ENCODE measurements at places on chromosomes 7 and 10.
A peak's percentile ranks its signal among the peaks of the same experiment; 100 is the strongest.

DNA sequence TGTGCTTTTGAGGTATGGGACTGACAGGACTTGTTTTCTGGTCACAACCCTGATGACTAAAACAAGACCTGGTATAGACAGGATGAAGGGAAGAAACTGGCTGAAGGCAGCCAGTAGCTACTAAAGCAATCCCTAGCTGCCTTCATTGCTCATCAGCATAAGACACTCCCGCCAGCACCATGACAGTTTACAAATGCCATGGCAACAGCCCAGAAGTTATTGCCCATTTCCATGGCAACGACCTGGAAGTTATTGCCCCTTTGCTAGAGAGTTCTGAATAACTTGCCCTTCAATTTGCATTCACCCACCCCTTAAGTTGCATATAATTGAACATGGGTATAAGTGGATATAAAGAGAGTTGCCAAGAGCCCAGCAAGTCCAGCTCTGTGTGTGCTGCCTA lies 169.6 kb upstream of the FAM171A1 start:
- no peak for DNase-seq

GRCh38 chr10:108631332-108631731 lies 1292.0 kb downstream of the XPNPEP1 start:
- DNase-seq, result no peak

- DNase-seq, result peak; percentile 42
These were observed 91.4 kb downstream of the PPP1R3C start for GRCh38 chr10:91541481-91541880.

- DNase-seq, result no peak
These were observed 154.0 kb downstream of the CAMK1D start for GRCh38 chr10:12503311-12503710.

GRCh38 chr10:29131952-29132547 lies 156.8 kb upstream of the LYZL1 start:
- DNase-seq, result peak; percentile 55

GRCh38 chr7:101860316-101861217 lies 43.1 kb downstream of the CUX1 start:
- DNase-seq, result no peak

DNA sequence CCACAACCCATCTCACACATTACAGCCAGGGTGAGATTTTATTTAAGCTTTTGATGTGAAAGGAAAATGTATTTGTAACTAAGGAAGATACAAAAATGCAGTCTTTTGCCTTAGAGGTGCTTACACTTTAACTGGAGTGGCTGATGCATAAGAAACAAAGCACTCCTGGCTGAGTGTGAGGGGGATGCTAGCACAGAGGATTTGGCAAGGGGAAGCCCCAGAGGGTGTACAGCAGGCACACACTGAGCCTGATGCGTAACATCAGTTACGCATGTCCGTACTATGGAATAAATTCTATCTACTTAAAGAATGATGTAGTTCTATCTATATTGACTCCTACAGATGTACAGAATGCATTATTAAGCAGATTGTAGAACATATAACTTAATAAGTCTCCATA lies 17.8 kb downstream of the GIMAP8 start:
- DNase-seq, result no peak

- DNase-seq, result no peak
These were observed 202.6 kb upstream of the PPP2R2D start for GRCh38 chr10:131698232-131698631.

DNA sequence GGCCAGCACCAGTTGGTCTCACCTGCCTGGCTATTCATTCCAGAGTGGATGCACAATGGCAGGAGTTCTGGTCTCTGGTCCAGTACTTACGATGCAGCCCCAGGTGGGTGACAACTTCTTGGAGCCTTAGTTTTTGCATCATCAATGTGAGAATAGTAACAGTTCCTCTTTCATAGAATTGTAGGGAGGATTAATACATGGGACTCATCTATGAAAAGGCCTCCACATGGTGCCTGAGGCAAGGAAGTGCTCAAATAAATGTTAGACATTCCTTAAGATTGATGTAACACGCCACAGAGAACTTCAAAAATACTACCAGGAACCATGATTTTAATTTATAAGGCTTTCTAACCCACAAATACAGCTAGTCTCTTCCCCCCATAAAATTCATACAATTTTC lies 120.1 kb upstream of the CHST15 start:
- peak; percentile 55 for DNase-seq

GRCh38 chr7:35694161-35694783 lies 663 bp downstream of the HERPUD2 start:
- peak; percentile 48 for DNase-seq

DNA sequence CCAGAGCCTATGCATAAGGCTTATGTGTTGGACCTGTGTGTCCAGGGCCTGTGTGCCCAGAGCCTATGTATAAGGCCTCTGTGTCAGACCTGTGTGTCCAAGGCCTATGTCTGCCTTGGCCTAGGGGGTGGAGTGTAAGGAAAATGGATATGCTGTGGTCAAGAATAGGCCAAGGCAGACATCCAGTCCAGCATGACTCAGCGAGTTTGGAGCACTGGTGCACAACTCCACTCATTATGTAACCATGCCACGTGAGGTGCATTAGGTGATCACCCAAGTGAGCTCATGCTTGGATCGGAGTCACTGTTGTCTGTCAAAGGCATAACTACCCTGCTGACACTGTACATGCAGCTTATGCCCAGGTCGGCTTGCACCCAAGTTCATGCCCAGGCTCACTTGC lies 238.9 kb downstream of the CACNA2D1 start:
- peak; percentile 7 for DNase-seq

DNA sequence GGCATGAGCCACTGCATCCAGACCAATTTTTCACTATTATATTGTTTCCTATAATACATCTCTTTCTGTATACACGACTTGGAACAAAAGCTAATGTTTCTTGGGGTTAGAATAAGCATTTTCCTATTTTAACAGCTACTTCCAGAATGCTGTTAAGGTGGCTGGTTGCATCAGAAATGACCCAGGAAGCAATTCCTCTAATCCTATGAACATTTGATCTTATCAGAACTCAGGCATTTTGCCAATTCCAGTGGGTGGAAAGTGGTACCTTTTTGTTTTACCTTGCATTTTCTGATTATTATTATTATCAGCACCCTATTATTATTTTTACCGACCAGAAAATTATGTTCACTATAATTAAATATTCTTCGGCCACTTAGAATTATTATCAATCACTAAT lies 73.3 kb downstream of the NDUFB2 start:
- DNase-seq, result no peak

All from adipocyte (in vitro differentiated cells).